ENCODE measurements at places on chromosomes 2 and 18.

DNA sequence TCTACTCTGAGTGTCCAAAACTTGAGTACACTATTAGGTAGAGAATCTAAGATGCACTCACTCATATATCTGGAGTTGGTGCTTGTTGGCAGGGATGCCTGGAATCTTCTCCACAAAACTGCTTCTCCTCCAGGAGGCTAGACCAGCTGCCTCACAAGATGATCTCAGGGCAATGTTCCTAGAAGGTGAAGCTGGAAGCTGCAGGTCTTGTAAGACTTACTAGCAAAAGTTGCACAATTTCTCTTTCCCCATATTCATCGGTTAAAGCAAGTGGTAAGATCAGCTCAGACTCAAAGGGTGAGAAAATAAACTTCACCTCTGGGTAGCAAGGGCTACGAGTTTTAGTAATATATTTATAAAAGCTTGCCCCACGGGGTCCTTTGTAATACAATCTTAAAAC is 454.4 kb upstream of the ACVR2A start:
- DNase-seq: no peak

DNA sequence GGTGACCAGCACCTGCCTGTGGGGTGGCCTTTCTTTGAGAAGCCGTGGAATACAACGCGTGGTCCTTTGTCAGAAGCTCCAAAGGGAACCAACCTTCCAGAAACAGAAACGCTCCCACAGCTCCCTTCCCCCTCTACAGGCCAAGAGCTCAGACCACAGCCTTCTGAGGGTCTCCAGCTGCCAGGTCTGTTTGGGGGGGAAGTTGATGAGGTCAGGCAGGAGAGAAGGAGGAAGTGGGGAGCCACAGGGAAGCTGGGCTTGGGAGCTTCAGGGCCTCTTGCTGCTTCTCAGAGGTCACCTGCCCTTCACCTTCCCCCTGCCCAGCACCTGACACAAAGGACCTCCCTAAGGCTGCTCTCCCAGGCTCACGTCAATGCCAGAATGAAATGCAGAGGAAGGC is 287.7 kb upstream of the ID2 start:
- no peak for DNase-seq

DNA sequence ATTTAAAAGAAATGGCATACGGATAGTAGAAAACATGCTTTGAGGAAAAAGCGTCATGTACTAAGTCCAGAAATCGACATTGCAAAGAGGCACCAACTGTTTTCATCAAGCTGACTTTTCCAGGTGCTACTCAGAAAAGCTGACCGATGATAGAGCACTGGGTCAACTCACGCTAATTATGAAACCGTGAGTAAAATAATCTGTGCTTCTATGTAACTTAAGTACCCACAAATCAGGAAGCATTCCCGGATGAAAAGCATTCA is 353 bp upstream of the NUP35 start:
- DNase-seq: no peak

- DNase-seq: no peak
Measured at GRCh38 chr2:48089644-48090043, 183.3 kb upstream of the FBXO11 start.

DNA sequence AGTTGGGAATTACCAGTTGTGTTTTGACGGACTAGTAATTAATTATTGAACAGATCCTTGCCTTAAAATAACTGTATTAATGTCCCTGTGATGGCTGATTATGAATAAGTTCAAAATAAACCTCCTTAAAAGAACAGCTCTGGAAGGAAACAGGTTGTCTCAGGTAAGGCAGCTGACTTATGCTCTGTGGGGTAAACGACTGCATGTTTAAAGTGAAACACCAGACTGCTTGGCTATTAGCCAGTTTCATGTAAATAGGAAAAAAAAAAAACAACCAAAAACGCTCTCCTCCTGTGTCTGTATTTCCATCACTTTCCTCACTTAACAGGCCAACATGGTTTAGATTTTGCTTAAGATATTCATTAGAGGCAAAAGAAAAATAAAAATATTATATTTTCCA is 243.6 kb downstream of the TMEM182 start:
- no peak for DNase-seq

GRCh38 chr2:29070526-29070925 is 3.8 kb downstream of the PCARE start:
- no peak for DNase-seq

DNA sequence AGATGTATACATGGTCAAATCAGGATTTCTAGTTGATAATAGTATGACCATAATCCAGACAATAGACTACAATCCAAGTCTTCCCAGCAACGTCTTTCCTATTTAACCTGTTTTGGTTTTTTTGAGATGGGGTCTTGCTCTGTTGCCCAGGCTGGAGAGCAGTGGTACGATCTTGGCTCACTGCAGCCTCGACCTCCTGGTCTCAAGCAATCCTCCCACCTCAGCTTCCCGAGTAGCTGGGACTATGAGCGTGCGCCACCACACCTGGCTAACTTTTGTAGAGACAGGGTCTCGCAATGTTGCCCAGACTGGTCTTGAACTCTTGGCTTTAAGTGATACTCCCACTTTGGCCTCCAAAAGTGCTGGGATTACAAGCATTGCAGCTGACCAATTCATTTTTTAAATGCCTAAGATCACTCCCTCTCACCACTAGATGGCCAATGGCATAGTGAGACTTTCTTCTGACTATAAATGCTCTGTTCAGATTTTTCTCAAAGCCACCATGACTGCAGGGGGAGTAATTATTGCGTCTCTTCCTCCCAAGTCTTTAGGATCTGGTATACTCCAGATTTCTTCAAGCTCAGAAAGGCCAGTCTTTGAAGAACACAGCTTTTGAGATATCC is 47.6 kb downstream of the HNRNPLL start:
- DNase-seq: no peak

- no peak for DNase-seq
Measured at GRCh38 chr2:221203856-221204255, 368.2 kb downstream of the EPHA4 start.

DNA sequence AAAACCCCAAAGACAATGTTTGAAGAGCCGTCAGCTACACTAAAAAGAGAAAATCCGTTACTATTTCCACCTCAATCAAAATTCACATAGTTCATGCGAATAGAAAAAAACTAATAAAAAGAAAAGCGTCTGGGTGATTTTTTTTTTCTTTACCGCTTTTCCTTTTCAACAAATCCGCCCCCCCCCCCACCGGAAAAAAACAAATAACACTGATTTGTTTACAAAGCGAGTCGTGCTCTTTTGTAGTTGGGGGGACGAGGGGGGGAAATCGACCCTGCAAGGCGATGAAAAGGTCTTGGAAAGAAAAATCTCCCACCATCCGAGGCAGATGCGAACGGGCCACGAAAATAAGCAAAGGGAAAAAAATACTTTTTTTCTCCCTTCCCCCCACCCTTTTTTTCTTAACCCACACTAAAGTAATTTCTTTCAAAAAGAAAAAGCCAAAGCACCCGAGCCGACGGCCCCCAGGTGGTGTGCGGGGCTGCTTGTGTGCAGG is 638 bp downstream of the ZNF521 start:
- peak; percentile 72 for DNase-seq

DNA sequence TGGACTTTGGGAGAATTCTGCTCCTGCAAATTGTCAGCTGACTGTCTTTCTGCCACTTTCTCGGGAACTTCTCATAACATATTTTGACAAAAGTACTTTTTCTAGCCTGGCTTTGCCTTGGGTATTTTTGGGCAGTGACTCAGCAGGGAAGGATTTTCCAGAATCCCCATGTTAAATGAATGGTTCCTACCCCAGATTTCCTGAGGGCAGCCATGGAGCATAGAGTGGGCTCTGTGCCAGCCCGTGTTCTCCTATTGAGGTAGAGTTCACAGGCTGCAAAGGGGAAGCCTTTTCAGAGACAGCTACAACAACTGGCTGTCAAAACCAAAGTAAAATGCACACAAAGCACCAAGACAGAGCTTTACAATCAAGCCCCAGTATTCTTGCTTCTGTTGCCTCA is 59.8 kb downstream of the BMP10 start:
- DNase-seq: no peak

DNA sequence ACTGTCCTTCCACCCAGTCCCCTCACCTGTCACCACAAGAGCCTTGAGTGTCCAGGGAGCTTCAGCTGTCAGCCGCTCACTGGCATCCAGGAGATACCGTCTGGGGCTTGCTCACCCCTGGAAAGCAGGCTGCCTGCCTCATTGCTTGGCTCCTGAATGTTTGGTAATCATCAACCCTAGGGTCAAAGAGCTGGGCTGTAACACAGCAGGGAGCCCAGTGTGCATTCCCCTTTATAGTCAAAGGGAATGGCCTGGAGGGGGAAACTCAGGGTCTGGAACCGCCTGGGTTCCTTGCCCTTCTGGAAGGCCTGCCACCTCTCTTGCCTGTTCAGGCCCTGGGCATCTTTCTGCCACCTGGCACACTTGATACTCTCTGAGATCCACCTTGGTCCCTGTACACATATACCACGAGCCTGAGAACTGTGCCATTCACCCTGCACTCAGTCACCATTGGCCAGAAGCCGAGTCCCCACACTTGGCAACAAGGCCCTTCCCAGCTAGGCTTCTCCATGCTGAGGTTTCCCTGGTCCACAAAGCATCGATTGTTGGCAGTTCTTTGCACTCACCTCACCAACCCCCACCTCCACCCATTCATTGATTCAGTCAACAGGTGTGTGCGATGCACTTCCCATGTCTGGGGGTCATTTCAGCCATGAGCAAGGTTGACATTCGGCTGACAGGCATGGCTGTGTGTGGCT is 35.0 kb downstream of the TPRKB start:
- no peak for DNase-seq

- no peak for DNase-seq
Measured at GRCh38 chr2:38526195-38526594, 76.5 kb downstream of the HNRNPLL start.

GRCh38 chr2:100865816-100866460 is 46.0 kb downstream of the NPAS2 start:
- no peak for DNase-seq

DNA sequence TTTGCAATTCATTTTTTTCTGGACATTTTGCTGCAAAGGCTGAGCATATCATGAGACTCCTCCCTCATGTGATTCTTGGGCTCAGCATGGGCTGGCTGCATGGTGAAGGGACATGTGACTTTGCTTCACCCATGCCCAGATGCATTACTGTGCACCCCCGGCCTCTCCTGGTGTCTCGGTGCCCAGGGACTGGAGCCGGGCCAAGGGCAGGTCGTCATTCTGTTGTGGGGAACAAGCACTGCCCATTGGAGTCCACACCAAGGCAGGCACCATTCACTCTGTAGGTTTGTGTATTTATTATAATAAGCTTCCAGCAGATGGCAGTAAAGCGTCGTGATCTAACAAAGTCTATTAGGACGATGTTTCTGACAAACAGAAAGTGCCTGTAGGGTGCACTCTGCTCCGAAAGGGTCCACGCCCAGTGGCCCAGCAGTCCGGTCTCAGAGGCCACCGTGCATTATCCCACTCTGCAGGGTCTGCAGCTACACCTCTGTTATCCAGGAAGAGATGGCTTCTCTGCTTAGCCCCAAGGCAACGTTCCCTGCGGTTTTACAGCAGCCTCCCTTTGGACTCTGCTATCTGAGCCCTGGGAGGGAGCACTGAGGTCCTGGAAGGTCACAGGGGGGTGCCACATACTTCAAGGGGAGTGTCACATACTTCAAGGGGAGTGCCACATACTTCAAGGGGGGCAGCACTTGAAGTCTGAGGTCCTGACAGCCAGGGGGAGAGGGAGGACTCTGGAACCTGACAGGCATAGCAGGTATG is 219.6 kb downstream of the TSN start:
- peak; percentile 82 for DNase-seq

DNA sequence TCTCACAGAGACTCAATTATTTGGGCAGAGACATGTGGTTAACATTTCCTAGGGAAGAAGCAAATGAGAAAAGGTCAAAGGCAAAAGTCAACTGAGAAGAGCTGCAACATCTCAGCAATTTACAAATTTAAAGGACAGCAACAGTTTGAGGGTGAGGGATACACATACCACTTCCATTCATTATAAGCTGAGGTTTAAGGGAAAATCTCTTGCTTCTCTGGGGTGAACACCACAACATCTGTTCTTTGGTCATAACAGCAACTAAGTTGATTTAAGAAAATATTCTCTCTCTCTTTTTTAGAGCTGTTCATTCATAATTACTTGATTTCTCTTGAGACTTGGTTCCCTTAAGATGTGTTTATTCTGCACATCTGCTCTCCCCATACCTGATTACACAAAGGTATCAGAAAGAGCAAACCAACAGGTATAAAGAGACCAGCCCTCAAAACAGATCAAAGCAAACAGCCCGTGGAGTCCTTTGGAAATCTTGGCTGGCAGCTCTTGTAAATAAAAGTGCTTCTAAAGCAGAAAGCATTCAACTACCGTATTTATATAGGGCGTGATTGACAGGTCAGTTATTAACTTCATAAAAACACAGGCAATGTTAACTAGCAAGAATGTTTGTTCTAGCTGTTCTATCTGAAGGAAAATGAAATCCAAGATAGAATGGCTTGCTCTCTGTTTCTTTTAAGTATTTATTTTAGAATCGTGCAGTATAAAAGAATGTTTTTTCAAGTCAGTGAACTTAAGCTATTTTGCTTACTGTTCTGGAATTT is 132.8 kb downstream of the THADA start:
- no peak for DNase-seq

- DNase-seq: no peak
Measured at GRCh38 chr2:64939332-64939917, 49.8 kb upstream of the SLC1A4 start.

DNA sequence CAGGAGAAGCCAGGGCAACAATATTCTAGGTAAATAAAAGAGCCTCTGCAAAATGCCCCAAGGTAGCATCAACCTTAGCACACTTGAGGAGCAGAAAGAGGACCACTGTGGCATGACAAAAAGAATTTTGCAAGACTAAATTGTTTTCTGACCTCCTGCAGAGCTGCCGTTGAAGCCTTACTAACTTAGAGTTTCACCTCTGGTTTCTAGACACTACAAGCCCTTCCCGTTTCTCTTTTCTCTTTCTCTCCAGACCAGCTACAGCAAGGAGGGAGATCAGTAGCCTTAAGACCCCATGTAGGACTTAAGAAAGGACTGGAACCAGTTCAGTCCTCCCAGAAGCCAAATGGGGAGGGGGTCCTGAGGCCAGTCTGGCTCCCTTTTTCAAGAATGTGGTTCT is 73.3 kb upstream of the SP3 start:
- no peak for DNase-seq

DNA sequence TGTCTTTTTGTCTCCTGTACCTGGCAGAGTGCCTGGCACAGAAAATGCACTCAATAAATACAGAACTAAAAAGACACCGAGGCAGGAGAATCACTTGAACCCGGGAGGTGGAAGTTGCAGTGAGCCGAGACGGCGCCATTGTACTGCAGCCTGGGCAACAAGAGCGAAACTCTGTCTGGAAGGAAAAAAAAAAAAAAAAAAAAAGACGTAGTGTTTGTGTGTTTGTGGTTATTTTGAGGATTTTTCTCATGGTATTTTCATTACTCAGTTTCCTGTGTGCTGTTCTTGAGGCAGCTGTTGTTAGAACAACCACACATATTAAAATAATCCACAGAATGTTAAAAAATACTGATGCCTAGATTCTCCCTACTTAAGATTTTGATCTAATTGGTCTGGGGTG is 519.2 kb upstream of the SPHKAP start:
- DNase-seq: no peak

- DNase-seq: no peak
Measured at GRCh38 chr2:11805920-11806319, 59.5 kb downstream of the LPIN1 start.

- DNase-seq: no peak
Measured at GRCh38 chr2:40281021-40281940, 170.6 kb downstream of the SLC8A1 start.

Data from retina (tissue), 1 donor.